NCI-H1105 treated with DMSO at 0.1 percent for 48 hours (cell line): ENCODE measurements at places on chromosomes 13 and 19.

DNA sequence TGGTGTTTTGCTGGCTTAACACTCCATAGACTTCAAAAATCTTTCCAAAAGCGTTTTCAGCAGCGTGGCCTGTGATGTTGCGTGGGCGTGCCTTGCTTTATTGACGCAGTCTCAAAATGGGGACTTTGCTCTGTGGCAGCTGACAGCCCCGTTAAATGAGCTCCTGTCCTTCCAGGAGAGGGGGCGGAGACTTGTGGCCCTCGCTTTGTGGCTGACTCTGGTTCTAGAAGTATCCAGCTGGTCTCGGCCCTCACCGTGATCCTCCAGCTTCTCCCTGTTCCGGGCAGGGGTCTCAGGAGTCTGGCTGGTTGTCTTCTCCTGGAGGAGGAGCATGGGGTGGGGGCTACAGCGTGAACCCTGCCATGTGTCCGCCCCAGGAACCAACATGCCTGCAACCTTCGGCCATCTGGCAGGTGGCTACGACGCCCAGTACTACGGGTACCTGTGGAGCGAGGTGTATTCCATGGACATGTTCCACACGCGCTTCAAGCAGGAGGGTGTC, 8.4 kb upstream of the ZNF554 start:
- no peak for DNase-seq

GRCh38 chr19:48332662-48333466, 7.5 kb downstream of the EMP3 start:
- peak; percentile 100 for DNase-seq

DNA sequence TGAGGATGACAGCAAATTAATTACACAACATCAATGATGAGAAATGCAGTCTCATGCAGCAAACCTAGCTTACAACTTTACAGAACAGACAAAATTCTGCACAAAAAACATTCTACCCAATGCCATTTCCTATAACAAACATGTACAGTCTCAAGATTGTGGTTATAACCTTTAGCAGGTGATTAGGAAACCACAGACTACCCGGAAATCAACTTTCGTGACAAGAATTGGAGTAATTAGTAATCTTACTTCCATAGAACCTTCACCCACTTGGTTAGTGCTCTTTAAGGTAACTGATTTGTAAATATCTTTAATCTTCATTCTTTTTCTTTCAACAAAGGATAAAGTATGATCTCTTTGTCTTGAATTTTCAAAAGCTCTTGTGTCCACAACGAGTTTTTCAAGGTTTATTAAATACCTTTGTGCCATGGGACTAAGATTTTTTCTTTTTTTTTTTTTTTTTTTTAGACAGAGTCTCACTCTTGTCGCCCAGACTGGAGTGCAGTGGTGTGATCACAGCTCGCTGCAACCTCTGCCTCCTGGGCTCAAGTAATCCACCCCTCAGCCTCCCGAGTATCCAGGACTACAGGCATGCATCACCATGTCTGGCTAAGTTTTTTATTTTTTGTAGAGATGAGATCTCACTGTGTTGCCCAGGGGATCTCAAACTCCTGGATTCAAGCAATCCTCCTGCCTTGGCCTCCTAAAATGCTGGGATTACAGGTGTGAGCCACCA, 78.8 kb downstream of the MAP4K1 start:
- no peak for DNase-seq

- peak; percentile 93 for DNase-seq
Measured at GRCh38 chr13:98416408-98416807, 160.5 kb downstream of the STK24 start.

DNA sequence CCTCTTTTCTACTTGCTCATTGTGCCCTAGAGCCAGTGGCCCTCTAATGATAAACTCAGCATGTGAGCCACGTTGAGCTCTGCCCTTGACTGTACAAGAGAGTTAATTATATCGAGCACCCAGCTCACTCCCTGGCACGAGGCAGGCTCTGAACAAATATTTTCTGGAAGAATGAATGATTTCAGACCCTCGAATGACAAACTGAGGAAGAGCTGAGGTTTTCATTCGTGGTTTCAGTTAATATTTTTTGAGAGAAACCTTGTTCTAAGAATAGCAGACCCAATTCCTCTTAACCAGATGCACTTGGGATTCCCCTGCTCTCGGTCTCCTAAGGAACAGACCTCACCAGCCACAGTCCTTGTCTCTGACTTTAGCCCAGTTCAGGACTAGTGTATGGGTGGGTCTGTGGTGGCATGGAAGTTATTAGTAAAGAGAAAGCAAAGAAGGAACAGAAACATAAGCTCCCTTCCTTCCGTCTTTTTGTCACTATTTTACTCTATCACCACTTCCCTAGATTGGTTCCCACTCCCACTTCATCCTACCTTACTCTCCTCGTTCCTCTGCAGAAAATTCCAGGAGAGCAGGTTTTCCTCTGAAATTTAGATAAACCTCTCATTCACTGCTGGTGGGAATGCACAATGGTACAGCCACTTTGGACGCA, 22.1 kb upstream of the WDFY2 start:
- DNase-seq = no peak

DNA sequence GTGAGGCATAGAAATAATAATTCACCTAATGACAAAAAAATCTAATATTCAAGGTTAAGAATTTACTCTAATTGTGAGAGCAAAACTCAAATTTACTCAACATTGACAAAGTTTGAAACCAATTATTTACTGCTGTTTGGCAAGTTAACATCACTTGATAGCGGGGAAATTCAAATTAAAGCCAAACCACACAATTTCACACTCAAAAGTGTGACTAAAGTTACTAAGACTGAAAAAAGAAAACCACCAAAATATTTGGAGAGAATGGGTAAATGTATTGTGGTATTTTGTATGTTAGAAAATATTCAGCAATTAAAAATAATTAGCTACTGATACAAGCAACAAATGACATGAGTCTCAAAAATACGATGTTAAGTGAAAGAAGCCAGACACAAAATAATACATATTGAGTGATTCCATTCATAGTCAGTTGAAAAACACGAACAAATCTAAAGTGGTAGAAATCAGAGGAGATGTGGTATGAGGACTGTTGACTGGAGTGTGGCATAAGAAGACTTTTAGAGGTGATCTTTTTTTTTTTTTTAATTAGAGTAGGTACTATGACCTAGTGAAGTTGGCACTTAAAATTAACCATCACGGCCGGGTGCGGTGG, 541.4 kb upstream of the ATXN8OS start:
- no peak for DNase-seq

DNA sequence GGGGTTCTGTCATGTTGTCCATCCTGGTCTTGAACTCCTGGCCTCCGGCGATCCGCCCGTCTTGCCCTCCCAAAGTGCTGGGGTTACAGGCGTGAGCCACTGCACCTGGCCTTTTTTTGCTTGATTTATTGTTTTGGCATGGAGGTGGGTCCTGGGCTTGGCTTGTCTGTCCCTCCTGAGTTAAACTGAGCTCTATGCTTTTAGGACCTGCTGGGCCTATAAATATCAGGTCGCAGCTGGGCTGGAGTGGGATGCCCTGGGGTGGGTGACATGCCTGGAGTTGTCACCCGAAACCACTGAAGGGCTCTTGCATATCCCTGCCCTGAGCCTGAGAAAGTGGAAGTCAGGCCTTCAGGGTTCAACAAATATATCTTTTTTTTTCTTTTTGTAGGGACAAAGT, 5.5 kb downstream of the ARRDC5 start:
- no peak for DNase-seq

- peak; percentile 64 for DNase-seq
Measured at GRCh38 chr19:33430674-33431277, 57.3 kb downstream of the CEBPG start.

DNA sequence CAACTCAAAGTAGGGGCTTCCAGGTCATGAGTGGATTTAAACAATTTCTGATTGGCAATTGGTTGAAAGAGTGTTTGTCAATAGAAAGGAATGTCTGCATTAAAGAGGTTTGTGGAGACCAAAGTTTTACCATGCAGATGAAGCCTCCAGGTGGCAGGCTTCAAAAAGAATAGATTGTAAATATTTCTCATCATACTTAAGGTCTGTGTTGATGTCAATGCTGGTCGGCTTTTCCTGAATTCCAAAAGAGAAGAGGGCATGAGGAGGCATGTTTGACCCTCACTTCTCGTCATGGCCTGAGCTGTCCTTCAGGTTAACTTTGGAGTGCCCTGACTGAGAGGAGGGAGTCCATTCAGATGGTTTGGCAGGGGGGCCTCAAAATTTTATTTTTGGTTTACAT, 125.4 kb upstream of the RFC3 start:
- no peak for DNase-seq

GRCh38 chr13:20760872-20761271, 12.9 kb downstream of the EEF1AKMT1 start:
- DNase-seq = no peak

DNA sequence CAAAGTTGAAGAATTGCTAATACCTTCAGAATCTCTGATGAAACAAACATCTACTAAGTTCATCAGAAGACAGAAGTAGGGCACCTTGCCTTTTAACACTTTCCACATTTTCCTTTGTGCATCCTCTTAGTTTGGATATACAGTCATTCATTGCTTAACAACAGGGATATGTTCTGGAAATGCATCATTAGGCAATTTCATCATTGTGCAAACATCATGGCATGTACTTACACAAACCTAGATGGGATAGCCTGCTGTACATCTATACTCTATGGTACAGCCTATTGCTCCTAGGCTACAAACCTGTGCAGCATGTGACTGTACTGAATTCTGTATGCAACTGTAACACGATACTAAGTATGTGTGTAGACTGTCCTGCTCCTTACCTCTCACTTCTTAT, 169.8 kb downstream of the SUCLA2 start:
- no peak for DNase-seq

DNA sequence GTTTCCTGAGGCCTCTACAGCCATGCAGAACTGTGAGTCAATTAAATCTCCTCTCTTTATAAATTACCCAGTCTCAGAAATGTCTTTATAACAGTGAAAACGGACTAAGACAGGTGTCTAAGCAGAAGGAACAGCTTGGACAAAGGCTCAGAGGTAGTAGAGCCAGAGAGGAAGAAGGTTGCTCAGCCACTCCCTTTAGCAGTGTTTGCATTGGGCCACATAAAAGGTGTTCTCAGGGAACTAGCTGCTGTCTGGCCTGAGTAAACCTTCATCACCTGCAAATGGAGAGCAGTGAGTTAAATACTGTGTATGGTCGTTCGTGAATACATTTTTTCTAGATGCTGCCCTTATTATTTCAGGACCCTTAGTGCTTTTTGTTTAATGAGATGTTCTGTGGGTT, 383.4 kb downstream of the EFNB2 start:
- DNase-seq = no peak

DNA sequence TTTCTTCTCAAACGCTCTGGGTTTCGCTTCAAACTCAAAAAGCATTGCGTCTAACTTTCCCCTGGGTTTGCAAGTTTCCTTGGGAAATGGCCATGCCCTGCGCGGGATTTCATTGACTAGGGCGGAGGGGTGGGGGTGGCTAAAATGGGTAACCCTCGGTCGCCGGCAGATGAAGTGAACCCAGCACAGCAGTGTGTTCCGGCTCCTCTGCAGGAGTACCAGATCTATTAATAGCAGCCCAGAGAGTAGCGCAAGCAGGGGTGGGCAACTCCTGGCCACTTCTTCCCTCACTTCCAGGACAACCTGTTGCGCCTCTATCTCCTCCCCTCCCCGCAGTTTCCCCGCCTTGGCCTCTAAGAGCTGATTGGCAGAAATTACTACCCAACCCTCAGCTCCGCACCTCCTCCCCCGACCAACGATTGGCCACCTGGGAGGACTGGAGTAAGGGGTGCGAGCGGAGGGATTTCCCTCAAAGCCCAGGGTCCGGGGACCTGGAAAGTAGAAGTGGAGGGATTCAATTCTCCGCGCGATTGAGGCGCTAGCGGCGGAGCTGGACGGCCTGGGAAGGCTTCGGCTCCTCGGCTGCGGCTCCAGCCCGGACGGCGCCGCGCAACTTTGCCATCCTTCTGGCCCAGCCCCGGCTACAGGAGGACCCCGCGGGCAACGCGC, at the start of gene FREM2:
FREM2 (plus strand) TSS at position 501 of the 669 bp plus-strand sequence. CDS start 268 bp downstream, outside the sequence.
- peak; percentile 21 for DNase-seq

GRCh38 chr13:26440111-26440510, 117.4 kb upstream of the WASF3 start:
- DNase-seq = no peak

DNA sequence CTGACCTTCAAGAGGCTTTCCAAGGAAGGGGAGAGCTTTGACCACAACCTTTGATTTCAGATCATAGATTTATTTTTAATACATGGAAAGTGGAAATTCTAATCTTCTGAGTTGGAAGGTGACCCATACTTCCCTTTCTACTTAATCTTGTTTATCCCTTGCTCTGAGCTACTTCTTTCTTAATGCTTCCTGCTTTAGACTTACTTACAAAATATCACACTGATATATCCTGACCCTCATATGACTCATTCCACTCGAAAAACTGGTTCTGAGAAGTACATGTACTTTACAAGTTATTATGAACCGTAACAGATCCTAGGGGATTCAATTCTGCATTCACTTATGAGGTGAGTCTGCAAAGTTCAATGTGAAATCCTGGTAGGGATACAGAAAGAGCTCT, 76.2 kb upstream of the IRS2 start:
- DNase-seq = no peak

GRCh38 chr13:44732503-44733098, 156.5 kb upstream of the TSC22D1 start:
- DNase-seq = no peak

- no peak for DNase-seq
Measured at GRCh38 chr19:16326401-16327168, 2.0 kb downstream of the KLF2 start.

- DNase-seq = peak; percentile 76
Measured at GRCh38 chr19:12777217-12778016, 2.1 kb upstream of the HOOK2 start.

- no peak for DNase-seq
Measured at GRCh38 chr19:4980838-4981680, 12.1 kb downstream of the KDM4B start.

- no peak for DNase-seq
Measured at GRCh38 chr13:34153428-34154180, 335.7 kb downstream of the RFC3 start.

DNA sequence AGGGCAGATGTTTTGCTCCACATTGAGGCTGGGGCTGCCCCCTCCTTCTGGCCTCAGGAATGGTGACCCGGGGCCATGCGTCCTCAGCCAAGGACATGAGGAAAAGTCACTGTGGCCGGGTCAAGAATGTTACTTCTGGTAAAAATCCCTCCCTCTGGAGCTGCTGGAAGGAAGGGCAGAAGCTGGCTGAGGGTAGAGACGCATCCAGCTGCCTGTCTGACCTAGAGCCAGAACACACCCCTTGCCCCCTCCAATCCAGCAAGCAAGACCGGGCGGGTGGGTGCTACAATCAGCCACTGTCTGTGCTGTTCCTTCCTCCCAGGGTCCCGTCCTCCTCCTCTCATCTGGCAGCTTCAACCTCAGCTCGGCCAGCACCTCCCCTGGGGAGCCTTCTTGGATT, 59.0 kb downstream of the PTPRS start:
- DNase-seq = no peak

GRCh38 chr13:27151798-27152599, 19.6 kb downstream of the USP12 start:
- DNase-seq = no peak

GRCh38 chr19:48419158-48419920, 25.9 kb downstream of the GRIN2D start:
- DNase-seq = no peak

DNA sequence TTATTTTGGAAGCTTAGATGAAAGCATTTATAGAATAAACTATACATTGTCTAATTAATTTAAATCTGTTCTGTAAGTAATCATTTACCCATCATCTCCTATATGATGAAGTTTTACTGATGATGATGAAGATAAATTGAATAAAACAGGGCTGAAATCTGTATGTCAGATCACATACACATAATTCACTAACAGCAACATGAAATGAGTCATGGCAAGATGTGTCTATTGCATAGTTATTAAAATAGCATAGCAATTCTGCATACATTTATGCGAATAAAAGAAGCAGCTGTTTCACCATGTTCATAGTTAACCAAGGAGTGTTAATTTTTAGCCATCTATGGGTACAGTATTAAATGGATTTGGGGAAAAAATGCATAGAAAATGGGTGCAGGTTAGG, 424.9 kb downstream of the LIG4 start:
- no peak for DNase-seq
